ENCODE measurements at places on chromosomes 1 and 21.
A peak's percentile ranks its signal among the peaks of the same experiment; 100 is the strongest.

- peak; percentile 93 for DNase-seq
Observed at GRCh38 chr1:26471498-26472319, 531 bp upstream of the HMGN2 start.

- no peak for DNase-seq
Observed at GRCh38 chr1:50265790-50266314, 157.1 kb downstream of the ELAVL4 start.

DNA sequence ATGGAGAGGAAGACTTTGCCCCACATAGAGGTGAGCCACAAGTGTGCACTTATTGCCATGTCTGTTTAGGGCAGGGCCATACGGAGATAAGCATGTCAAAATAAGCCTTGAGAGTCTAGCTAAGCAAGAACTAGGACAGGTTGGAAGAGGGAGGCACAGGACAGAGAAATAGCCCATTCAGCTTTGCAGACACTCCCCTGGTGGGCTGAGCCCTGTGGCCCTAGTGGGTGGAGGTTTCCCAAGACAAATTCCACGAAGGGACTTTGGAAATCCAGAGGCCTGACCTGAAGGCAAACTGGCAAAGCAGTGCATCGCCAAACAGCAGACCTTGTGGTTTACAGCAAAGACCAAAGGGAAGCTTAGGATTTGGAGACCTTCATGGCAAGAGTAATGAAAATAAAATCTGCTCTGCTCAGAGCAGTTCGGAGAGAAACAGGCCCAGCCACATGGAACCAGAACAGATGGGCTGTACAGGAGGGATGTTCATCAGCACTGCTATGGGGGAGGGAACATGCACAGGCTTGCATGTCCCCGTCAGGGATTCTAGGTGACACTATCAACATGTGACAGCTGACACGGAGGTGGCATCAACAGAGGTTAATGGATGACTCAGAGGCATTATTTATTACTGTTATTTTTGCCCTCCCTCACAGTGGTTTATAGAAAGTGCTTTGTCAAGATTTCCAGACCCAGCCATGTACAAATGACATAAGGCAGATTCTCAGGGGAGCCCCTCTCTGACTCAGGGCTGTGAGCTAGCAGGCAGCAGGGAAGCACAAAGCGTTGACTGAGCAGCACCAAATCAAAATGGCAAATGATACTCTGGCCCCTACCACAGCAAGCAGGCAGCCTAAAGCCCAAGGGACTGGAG lies 90.1 kb upstream of the IRF2BP2 start:
- peak; percentile 30 for DNase-seq

- DNase-seq, result peak; percentile 59
Observed at GRCh38 chr1:44707959-44708831, 22.8 kb downstream of the RNU5D-1 start.

- DNase-seq, result no peak
Observed at GRCh38 chr1:28506907-28507246, 1.0 kb downstream of the RCC1 start.

DNA sequence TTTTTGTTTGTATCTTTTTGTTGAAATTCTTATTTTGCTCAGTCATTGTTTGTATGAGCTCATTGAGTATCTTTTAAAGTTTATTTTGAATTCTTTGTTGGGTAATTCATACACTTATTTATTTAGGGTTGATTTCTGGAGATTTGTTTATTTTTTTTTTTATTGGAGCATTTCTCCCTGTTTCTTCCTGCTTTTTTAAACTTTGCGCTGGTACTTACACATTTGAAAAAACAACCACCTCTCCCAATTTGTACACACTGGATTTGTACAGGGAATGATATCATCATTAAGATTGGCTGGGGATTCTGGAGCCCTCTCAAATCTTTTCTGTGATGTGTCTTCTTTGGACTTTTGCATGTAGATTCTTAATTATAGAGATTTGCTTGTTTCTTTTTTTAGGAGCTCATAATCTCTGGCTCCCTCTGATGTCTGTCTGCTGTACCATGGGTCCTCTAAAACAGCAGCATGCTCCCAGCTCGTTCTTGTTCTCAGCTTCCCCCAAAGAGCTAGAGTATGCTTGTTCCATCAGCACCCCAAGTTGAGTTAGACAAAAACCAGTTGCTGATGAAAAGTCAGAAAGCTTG lies 310.7 kb downstream of the DUSP10 start:
- DNase-seq, result no peak

- peak; percentile 62 for DNase-seq
Observed at GRCh38 chr1:30965924-30966599, 57.5 kb upstream of the SDC3 start.

- no peak for DNase-seq
Observed at GRCh38 chr1:17586172-17586964, 46.9 kb downstream of the ARHGEF10L start.

DNA sequence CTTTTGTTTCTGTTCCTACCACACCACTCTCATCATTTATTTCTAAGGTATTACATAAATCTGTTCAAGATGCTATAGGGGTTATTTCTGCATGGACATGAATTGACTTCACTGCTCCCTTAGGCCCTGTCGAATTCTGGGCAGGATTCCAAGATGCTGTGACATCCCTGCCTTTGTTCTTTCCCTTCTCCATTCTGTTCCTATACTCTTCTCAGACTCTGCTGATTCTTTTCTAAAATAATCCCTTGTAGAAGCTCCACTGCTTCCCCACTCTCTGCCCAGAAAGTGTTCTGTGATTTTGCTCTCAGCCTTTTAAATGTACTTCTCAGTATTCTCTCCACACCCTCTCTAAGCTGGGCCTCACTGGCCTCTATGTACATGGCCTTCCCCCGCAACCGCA lies 99.2 kb downstream of the PHTF1 start:
- DNase-seq, result no peak

- DNase-seq, result no peak
Observed at GRCh38 chr1:103333141-103333540, 192.4 kb upstream of the RNPC3 start.

GRCh38 chr1:109111386-109112055 lies 2.4 kb upstream of the ELAPOR1 start:
- DNase-seq, result no peak

GRCh38 chr21:33198346-33199099 lies 31.2 kb upstream of the IFNAR2 start:
- no peak for DNase-seq

DNA sequence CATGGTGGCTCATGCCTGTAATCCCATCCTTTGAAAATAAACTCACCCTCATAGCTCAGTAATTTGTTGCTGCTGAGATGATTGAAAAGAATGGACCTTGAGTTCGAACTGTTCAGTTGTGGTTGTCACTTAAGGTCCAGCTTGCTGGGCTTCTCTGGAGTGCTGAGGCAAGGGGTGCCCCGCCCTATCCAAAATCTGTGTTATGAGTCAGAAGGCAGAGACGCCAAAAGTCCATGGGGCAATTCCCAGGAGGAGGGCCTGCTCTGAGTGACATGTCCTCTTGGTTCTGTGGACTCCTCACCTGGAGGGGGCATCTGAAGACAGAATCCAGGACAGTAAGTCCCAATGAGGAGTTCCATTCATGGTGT lies 64.8 kb downstream of the MYOM3 start:
- DNase-seq, result peak; percentile 33
